Activated CD4-positive, alpha-beta T cell treated with anti-CD3 and anti-CD28 coated beads, Interleukin-2, amount 50 U/mL, for 1 hour (primary cell): ENCODE measurements at places on chromosomes 1 and 21.
A peak's percentile ranks its signal among the peaks of the same experiment; 100 is the strongest.

GRCh38 chr1:56404066-56404465 is 175.3 kb downstream of the PLPP3 start:
- DNase-seq: no peak

DNA sequence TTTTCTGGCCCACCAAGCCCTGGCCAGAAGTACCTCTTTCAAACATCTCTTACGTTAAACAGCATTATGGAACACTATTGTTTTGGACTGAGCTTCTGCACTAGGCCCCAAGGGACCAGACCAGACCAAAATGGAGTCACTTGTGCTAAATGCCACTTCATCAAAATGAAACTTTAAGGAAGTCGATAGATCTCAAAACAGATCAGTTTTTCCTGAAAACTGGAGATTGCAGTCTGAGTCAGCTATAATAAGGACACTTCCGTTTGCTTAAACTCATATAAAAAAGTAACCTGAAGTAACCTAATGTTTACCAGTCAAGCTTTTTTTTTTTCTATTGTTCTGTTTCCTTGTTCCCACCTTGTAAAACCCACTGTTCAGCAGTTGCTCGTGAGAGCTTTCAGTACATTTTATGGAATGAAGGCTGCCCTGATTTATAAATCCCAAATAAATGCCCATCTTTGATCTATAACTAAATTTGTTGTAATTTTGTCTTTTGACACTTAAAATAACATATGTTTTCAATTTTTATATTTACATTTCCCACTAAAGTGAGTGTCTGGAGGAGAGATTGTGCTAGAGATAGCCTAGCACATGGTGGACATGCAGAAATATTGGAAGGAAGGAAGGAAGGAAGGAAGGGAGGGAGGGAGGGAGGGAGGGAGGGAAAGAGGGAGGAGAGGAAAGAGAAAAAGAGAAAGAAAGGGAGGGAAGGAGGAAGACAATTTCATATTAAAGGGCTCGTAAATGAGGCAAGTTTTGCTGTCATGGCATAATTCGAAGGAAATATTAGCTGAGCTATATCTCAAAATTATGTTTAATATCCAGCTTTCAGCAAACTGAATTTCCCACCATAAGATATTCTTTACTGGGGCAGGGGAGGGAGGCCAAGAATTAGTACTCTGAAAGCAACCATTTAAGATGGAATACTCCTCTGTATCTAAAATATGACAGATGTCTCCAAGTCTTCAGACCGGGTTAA is 77.0 kb upstream of the CXADR start:
- DNase-seq: no peak

GRCh38 chr1:151143057-151143435 is 3.4 kb downstream of the SEMA6C start:
- DNase-seq: no peak

GRCh38 chr1:54391450-54392209 is 14.6 kb downstream of the SSBP3 start:
- DNase-seq: no peak

DNA sequence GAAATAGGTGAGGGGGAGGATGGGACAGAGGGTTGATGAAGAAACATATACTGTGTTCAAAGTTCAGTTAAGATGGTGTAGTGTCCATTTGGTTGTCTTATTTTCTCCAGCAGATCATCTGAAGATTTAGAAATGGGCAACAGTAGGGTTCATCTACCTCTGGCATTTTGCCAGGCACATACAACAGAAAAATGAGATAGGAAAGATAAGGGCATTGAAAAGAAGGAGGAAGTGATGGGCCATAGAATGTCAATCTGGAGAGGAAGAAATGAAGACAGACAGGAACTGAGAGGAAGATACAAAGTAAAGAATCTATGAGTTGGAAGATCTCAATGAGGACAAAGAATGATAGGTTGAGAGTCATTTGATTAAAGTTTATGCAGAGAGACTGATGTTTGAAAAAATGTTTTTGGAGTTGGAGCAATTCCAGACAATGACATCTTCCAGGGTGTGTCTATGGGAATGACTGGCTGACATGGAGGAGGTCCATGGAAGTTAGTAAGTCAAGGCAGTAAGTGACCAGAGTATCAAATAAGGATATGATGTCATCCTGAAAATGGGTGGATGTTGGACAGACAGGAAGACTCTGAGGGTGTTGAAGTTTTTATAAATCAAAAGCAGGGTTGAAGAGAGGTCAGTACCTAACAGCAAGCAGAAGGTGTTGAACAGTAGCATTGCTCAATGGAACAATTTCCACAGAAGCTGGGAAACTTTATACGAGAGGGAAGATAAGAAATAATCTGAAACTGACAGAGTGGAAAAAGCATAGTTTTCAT is 18.7 kb upstream of the CD55 start:
- DNase-seq: no peak

DNA sequence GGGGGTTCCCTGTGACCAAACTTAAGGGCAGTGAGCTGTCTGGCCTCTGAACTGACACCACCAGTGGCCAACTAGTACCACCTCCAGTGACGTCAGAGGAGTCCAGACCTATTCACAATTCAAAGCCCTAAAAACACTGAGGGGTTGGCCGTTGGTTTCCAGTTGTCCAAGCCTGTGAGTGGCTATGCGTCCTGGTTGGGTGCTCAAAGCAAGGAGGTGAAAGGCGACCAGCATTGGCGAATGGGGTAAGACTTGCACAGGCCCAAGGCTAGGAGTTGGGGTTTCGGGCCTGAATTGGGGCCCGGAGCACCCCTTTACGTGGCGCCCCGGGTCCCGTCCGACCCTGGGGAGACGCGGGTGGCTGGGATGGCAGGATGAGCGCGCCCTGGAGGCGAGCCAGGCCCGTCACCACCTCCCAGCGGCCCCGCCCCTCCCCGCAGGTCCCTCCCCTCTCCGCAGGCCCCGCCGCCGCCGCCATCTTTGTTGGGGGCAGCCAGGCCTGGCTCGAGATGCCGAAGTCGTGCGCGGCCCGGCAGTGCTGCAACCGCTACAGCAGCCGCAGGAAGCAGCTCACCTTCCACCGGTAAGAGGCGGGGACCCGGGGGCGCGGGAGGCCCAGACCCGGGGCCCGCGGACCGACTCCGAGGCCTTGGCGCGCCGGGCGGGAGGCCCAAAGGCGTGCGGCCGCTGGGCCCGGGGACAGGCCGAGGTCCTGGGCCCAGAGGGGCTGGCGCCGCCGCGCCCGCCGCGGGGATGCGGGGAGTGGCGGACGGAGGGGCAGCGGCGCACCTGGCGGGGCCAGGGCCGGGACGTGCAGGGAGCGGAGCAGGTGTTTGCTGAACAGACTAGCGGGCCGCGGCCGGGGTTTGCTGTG is at the start of gene THAP3:
THAP3 (plus strand) TSS at position 159 of the 874 bp plus-strand sequence; CDS start at position 510, 351 bp downstream.
- peak; percentile 93 for DNase-seq

- DNase-seq: no peak
Observed at GRCh38 chr1:24105368-24106160, 6.4 kb downstream of the MYOM3 start.

DNA sequence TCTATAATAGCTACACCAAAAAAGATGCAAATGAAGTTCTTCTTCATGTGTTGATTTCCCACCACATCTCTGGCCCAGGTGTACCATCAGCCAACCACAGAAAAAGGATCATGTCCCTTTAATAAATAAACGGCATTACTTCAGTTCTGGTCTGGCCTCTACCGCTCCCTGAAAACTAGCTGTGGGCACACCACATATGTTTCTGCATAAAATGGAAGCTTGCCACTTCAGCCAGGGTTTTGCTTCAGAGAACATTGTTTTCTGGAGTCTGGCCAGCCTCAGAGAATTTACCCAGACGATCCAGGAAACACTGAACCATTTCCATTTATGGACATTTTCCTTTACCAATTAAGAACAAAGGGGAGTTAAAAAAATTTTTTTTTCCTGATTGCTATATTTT is 5.8 kb upstream of the LAMC2 start:
- no peak for DNase-seq

DNA sequence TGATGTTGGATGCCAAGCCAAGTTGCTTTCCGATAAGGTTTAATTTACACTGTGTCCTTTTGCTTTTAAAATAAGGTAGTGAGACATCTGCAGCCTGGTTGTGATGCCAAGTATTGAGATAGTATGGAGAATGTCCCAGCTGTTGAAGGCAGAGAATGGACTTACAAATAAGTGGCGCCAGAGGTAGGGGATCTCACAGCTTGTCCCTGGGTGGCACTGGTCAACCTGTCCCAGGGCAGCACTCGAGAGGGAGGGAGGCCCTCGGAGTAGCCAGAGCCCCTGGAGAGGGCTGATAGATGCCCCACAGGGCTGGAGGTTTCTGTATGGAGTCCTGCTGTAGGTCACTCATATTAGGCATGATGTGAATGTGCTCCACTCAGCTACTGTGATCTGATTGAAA is 98.5 kb downstream of the GALNT2 start:
- DNase-seq: no peak

- DNase-seq: no peak
Observed at GRCh38 chr1:232624546-232625281, 5.2 kb downstream of the SIPA1L2 start.

GRCh38 chr1:188904201-188904600 is 1573.5 kb downstream of the BRINP3 start:
- no peak for DNase-seq

DNA sequence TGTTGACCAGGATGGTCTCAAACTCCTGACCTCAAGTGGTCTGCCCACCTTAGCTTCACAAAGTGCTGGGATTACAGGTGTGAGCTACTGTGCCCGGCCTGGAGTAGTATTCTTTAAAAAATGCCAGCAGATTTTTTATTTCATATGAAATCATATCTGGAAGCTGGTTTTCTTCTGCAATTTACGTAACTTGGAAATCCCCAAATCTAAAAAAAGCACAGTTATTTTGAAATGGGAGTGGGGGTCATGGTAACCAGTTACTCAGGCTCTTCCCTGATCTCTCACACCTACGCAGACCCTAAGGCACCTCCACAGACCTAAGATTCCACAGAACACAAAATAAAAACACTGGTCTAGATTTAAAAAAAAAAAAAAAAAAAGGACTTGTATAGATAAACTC is 219.8 kb downstream of the DAB1 start:
- no peak for DNase-seq

DNA sequence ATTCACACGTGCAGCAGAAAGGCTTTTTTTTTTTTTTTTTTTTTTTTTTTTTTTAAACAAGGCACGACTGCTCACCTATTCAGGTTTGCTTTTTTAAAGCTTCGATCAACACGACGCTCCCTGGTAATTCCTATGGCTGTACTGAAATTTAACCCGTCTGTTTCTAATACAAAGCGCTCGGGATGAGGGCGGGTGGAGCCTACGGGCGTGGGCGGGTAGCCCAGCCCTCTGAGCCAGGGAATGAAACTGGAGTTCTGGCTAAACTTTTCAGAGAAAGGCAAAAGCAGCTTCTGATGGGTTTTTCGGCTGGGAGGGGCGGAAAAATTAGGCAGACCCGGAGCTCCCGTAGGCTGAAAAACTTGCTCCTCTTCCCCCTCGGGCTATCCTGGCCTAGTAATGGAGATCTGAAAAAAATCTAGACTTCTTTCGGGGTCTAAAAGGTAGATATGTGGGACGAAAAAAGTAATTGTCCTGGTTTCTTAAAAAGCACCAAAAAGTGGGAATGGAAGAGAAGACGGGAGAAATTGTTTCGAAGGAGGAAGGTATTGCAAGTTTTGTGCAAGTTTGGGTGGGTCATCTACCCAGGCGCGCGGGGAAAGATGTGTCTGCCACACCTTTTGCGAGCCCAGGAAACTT is 7.4 kb downstream of the NR5A2 start:
- no peak for DNase-seq

GRCh38 chr1:150791585-150791984 is 16.5 kb downstream of the CTSK start:
- DNase-seq: no peak
